D341Med (cell line): ENCODE measurements at places on chromosomes 3 and 15.

DNA sequence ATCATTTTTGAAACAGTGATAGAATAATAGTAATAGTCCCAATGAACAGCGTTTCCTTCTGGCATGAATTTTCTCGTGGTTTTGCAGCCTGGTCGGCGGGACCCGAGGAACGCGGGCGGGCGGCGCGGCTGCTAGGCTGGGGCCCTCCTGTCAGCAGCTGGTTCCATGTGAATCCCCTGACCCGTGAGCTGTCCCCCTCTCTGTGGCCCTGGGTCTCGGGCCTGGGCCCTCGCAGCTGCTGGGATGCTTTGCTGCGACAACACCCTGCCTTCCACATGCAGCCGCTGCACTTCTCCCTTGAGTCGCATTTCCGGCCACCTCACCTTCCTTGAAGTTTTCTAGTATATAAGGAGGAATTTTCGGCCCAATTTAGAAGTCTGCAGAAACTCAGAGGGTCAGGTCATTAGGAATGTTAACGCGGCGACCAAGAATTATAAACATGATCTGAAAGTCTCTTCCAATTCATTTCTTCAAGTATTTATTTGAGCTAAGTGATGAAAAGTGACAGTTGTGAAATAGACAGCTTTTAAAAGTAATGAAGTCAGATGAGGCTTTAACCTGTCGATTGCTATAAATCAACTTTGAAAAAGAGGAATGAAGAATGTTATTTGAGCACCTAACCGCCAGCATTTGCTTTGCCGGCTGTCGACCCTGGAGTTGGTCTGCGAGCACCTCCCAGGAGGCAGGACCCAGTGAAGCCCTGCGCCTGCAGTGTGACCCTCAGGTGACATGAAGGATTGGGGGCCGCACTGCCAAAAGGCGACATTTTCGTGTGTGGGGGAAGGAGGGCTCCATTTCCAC lies 27.7 kb downstream of the NR2F2 start:
- no peak for DNase-seq

- DNase-seq = no peak
Measured at GRCh38 chr3:98778383-98778782, 15.2 kb downstream of the ST3GAL6 start.

- DNase-seq = no peak
Measured at GRCh38 chr3:196813903-196814302, 53.8 kb upstream of the SENP5 start.

- peak; percentile 72 for DNase-seq
Measured at GRCh38 chr3:141875893-141876380, 506 bp upstream of the ATP1B3 start.

DNA sequence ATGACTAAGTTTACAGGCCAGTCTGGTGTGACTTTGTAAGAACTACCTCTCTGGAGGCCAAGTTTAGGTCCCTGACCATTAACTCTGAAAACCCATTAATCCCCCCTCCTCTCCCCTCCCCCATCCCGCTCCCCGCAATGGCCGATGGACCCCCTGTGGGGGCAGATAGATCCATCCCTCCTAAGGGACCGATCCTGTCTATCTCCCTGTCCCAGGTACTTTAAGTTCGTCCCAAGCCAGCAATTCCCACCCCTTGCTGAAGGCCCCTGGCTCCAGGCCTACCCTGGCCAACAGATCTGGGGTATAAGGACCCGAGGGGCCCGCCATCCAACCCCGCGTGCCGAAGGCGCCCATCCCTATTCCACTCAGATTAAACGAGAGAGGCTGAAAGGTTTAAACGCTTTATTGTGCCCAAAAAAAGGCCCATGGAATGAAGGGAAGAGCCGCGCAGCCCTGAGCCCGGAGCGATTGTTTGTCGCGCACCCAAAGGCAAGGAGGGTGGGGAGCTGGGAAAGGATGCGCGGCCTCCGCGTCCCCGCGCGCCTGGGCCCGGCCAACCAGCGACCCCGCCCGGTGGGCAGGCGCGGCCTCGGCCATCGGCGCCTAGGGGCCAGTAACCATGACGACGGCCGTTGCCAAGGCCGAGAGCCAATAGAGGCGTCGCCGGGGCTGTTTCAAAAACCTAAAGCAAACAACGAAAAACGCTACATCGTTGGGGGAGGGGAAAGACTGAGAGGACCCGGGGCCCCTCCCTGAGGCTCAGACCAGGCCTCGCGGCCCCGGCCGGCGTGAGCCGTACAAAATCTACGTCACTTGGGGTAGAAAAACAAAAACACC lies 35.9 kb downstream of the HMCES start:
- peak; percentile 93 for DNase-seq

DNA sequence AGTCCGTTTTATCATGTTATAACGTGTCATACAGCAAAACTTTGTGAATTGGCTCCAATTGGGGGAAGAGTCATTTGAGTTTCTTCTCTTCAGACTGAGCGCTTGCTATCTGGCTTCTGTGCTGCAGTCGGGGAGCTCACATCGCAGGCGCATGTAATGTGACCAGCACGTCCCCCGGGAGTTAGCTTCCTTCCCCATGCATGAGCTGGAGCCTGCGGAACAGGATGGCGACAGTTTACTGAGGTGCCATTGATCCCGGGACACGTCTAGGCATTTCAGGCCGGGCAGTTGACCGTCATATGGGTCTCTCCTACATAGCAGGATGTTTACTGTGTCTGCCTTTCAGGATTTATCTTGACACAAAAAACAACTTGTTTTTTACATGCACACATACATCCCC lies 44.8 kb downstream of the CMTM8 start:
- no peak for DNase-seq

- no peak for DNase-seq
Measured at GRCh38 chr3:182967218-182968204, 12.8 kb downstream of the DCUN1D1 start.

GRCh38 chr3:127491323-127491722 lies 99.2 kb downstream of the TPRA1 start:
- no peak for DNase-seq

GRCh38 chr15:25089577-25089976 lies 134.8 kb downstream of the SNRPN start:
- DNase-seq = no peak

DNA sequence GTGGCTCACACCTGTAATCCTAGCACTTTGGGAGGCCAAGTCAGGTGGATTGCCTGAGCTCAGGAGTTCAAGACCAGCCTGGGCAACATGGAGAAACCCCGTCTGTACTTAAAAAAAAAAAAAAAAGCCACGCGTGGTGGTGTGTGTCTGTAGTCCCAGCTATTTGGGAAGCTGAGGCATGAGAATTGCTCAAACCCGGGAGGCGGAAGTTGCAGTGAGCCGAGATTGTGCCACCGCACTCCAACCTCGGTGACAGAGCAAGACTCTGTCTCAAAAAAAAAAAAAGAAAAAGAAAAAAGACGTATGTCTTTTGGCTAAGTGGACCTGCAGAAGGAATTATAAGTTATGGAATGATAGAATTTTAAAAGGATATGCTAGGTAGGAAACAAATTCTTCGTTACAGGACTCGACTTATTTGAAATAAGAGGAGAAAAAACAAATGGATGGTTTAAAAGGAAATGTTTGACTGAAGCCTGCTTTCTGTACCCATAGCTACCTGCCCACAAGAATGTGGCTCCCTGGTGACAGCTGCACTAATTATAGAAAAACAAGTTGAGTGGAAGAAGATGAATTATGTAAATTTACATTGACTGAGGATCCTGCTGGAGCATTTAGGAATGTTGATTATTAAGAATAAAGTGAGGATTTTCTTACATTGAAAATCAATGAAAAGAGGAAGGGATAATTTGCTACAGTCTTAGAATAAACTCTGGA lies 36.0 kb upstream of the SKIL start:
- DNase-seq = no peak

DNA sequence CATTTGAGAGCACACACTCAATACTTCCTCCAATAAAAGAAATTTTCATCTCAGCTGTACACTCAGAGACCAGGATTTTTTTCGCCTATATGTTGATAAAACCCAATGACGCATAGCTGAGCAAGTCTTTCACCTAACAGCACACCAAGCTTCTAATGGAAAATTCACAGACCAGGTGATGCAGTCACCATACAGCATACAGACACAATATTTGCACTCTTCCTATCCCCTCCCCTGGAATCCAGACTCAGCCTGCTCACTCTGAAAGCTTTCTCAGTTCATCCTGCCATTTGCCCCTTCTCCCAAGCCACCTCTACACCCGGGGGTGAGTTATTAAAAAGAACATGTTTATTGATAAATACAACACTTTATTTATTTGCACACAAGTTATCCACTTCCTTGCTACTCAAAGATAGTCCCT lies 1.7 kb downstream of the TBC1D5 start:
- DNase-seq = no peak

DNA sequence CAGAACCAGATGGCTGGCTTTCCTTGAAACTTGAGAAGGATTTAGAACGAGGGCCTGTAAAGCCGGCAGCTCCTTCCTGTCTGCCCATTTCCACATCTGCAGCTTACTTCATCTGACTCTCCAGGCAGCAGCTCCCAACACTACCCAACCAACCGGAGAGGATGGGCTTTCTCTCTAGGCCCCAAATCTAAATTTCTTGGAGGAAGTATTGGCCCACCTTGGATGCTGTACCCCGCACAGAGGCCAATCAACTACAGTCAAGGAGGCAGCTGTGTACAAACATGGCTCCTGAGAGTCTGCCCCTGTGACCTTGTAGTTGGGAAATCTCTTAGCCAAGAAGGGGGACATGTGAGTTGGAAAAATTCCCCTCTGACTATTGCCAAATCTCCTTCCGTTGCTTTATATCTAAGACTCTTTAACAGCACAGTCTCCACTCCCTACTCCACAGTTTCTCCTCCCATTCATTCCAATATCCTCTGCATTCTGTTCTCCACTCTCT lies 8.0 kb upstream of the ACAP2 start:
- peak; percentile 67 for DNase-seq

DNA sequence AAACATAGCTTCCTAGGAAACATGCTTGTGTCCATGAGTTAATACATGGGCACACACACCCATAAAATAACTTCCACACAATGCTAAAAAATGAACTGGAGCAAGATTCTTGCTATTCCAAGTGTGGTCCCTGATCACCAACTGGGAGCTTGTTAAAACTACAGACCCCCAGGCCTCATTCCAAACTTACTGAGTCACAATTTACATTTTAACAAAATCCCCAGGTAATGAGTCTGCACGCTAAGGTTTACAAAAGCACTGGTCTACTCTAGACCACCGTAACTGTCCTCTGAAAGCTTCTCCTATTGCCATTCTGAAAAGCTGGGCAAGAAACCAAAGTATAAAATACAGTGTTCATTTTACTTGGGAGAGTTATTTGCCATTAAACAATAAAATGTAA lies 45.4 kb downstream of the IGF2BP2 start:
- DNase-seq = no peak

GRCh38 chr3:13532631-13533030 lies 16.3 kb upstream of the FBLN2 start:
- no peak for DNase-seq

GRCh38 chr15:65077981-65078352 lies 1.4 kb downstream of the KBTBD13 start:
- DNase-seq = no peak

GRCh38 chr3:24367216-24367615 lies 127.4 kb downstream of the THRB start:
- no peak for DNase-seq

DNA sequence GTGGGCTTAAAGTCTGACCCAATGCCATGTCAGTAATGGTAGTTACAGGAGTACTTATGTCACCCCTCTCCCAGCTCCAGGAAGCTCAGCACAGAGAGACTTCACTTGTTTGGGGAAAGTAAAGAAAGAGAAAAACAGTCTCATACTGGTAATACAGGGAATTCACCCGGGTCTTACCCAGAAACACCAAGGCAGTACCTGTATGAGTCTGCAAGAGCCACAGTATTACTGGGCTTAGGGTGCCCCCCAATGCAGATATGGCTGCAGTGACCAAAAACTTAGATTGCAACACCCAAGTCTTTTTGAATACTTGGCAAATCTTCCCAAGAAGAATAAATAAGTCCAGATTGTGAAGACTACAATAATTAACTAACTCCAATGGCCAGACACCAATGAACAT lies 622.1 kb downstream of the IGSF11 start:
- DNase-seq = no peak

DNA sequence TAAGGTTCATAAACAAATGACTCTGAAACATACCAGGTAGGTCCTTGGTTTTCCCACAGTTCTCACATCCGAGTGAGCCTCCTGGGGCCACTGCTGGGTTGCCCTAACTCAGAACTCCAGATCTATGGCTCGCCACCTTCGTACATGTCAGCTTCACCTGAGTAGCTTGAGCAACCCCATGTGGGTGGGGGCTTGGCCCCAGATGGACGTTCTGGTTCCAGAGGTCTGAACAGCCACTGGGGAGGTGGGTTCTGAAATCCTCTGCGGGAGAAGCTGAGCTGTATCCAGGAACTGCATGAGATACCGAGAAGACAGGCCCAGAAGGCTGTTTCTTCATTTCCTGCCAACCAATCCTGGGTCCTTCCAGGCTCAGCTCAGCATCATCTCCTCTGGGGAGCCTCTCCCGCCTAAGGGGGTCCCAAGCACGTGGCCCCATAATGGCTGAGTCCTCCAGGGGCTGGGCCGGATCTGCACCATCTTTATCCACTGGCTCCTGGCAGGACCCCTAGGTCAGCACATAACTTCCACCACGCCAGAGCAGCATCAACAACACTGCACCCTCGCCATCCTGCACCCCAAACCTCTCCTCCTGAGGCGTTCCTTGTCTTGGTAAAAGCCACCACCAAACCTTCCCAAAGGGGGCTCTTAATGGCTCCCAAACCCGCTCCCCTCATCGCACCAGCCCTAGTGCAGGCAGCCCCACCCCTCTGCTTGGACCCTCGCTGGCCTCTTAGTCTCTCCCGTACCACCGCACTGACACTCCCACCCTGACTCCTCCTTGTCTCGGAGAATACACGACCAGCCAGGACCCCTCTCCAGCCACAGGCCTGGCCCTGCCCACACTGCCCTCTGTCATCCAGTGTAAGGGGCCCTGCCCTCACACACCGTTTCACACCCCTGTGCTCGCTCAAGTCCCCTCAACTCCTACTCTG lies 39.8 kb downstream of the PCSK6 start:
- DNase-seq = no peak

DNA sequence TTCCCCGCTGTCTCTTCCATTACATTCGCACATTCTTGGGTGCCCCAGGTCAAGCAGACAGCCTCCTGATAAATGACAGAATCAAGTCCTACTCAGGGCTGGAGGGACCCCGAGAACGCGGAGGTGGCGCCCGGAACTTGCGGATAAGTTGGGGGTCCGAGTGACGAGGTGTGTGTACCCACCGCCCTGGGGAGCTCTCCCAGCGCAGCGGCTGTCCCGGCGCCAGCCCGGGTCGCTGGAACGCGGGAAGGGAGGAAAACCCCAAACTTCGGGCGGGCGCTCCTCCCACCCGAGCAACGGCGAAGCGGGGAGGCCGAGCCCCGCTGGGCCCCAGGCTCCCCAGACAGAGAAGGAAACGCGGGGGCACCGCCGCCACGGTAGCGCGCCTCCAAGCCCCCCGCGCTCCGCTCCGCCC lies 550 bp downstream of the CLN6 start:
- no peak for DNase-seq

- no peak for DNase-seq
Measured at GRCh38 chr3:177551431-177551836, 354.2 kb upstream of the TBL1XR1 start.
